Activated naive CD8-positive, alpha-beta T cell treated with anti-CD3 and anti-CD28 coated beads for 36 hours (primary cell): ENCODE measurements at places on chromosomes 16 and 17. TPM values are rescaled to one million over a fixed set of nuclear protein-coding genes. Genes with fewer than 3 reads are reported as not detected.

The KRT9 gene
- not detected for total RNA-seq

The RDM1 gene
- 4.3 TPM for total RNA-seq

The KIF2B gene
- total RNA-seq = not detected

The CAVIN1 gene
- 1.9 TPM for total RNA-seq

The ABCA8 gene
- not detected for total RNA-seq

The METTL22 gene
- total RNA-seq = 25.0 TPM

The MT4 gene
- not detected for total RNA-seq

The TBC1D3E gene
- total RNA-seq = not detected

The C16orf92 gene
- total RNA-seq = not detected

The TBC1D3C gene
- total RNA-seq = 0.91 TPM

The KIFC3 gene
- 1.2 TPM for total RNA-seq

DNA sequence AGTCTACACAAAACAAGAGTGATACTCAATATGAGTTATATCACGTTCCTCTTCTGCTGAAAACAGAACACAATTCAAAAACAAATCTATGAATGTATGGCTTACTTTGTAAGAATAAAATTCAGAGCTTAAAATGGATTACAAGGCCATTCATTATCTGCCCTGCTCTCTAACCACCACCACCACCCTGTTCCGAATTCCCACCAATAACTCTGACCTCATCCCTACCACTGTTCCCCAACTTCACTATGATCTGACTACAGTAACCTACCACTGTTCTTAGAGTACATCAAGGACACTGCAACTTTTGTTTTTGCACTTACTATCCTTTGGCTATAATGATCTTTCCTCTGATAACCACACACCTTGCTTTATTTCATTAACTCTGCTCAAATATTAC is 21.3 kb downstream of the FBXL20 start:
- no peak for DNase-seq

DNA sequence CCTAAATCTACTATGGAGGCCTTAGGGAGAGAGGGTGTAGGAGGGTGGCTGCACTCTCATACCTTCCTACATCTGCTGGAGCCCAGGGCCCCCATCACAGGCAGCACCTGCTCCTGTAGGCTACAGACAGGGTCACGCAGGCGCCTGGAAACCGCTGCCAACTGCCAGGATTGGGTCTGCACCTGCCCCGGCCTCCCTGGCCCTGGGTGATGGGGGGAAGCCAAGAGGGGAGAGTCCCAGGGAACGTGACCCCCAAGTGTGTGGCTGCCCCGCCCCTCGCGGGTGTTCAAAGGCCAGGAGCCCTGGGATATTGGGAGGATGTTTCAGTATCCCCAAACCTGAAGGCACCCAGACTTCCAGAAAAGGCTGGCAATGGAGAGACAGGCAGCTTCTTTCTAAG is 5.6 kb upstream of the TEX19 start:
- DNase-seq = no peak

DNA sequence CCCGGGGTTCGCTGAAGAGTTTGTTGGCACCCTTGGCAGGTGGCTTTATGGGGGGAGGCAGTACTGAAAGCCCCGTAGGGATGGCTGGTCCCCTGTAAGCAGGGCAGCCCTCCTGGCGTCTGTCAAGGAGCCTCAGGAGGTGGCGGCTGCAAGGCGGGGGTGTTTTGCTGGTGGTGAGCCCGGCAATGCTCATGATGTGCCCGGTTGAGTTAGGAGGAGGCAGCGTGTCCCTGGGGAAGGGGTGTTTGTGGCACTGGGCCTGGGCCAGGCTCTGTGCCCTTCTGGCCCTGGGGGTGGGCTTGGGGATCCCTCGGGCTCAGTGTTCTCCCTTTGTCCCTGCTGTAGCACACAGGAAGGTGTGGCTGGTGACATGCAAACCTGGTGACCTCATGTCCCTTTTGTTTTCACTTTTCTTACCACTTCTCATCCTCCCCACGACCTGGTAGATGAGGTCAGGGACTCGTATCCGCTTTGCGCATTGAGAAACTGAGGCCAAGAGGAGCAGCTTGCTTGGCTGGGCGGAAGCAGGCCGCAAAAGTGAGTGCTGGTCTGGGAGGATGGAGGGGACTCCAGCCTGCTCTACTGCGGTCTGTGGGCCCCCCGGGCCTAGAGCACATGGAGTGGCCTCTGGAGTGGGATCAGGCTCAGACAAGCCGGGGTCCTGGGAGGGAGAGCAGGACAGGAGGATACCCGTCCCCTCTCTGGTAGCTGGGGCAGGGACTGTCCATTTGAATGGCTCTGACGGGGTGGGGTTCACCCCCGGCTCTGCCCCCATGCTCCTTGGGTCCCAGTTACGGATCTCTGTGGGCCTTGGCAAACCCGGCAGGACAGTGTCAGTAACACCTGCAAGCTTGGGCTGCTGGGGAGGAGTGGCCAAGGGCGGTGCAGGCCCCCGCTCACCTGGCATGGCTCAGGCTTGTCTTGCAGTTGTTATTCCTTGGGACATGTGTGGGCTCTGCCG is 2.2 kb downstream of the SNN start:
- DNase-seq = peak; percentile 59

GRCh38 chr16:14172200-14172809 is 101.2 kb downstream of the MRTFB start:
- no peak for DNase-seq

GRCh38 chr17:3025421-3026124 is 37.8 kb downstream of the OR1D5 start:
- DNase-seq = no peak

DNA sequence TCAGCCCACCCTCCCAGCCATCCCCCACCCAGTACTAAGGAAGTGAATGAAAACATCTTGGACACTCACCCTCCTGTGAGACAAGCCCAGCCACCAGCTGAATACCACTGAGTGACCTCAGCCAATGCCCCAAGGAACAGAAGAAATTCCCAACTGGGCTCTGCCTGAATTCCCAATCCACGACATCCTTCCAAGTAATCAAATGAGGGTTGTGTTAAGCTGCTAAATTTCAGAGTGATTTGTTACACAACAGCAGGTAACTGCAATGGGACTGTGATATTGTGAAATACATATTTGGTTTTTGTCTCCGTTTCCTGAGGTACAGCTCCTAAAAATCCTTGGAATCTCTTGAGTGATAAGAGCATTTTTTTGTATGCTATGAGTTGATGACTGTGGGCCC is 578.7 kb upstream of the CDH11 start:
- no peak for DNase-seq

GRCh38 chr17:80925688-80926335 is 65.8 kb upstream of the CHMP6 start:
- no peak for DNase-seq

DNA sequence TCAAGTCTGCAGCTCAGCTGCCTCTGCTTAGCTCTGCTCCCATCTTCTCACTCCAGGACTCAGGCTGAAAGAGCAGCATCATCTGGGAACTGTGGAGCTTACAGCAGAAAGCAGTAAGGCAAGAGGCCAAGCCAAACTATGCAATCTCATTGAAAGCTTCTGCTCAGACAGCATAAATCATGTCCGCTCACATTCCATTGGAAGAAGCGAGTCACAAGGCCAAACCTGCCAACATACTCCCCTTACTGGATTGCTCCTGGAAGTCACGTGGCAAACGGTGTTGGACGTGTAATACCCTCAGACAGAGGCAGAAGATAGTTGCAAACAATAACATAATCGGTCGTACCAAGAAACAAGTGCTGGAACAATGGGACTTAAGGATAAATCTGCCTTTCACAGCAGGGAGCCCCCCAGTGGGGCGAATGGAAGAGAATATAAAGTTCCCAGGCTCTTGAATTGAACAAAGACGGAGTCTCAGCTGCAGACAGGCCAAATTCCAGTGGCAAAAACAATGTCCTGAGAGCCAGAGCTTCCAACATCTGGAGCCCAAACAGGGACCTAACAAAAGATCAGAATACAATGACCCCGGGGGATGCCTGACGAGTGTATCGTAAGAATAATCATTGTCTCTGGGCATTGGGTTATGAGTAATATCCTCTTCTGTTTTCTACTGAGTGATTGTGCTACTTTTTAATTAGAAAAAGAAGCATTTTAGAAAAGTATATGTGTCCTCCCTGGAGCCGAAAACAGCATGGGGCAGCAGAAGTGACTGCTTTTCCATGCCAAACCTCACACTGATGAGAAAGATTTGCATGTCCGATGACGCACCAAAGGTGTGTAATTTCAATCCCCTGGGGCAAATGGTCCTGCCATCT is 68.4 kb downstream of the CMC2 start:
- DNase-seq = no peak

DNA sequence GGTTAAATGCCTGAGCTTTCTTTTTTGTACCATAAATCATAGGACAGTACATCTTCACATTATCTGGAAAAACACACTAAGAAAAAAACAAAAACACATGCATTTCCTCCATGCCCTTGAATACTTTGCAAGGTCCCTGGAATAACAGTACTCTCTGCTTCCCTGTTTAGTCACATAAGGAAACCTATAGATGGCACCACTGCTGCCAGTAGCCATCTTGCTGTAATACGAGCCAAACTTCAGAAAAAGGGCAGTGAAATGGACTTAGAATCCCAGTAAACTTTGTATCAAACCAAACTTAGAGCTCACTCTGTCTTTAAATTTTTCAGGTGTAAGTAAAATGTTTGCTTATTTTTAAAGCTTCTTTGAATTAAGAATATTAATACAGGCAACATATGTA is 435.5 kb downstream of the KCNJ2 start:
- no peak for DNase-seq

DNA sequence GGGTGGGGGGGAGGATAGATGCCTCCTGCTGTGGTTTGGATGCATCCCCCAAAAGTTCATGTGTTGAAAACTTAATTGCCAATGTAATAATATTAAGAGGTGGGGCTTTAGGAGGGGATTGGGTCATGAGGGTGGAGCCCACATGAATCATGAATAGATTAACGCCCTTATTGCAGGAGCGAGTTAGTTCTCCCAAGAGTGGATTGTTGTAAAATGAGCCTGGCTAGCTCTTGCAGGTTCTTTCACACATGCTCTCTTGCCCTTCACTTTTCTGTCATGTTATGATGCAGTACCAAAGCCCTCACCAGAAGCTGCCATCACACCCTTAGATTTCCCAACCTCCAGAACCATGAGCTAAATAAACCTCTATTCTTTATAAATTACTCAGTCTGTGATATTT is 52.0 kb downstream of the GINS3 start:
- DNase-seq = no peak

GRCh38 chr16:80317599-80318037 is 223.2 kb upstream of the DYNLRB2 start:
- DNase-seq = no peak

GRCh38 chr17:63525190-63525946 is 2.2 kb downstream of the KCNH6 start:
- no peak for DNase-seq

GRCh38 chr16:26133416-26134093 is 441.8 kb downstream of the HS3ST4 start:
- DNase-seq = no peak

DNA sequence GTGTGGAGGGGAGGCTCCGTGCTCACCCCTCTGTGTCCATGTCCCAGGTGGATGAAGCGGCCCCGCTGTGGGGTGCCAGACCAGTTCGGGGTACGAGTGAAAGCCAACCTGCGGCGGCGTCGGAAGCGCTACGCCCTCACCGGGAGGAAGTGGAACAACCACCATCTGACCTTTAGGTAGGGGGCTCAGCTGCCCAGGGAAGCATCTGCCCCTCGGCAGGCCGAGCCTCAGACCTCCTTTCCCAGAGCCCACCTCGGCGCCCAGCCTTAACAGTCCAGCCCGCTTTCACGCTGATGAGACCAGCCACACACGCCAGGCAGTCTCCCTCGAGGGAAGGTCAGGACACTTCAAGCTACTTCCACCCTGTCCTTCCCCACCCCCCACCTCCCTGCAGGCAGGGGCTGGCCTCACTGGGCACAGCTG is 12.7 kb downstream of the MMP15 start:
- no peak for DNase-seq

DNA sequence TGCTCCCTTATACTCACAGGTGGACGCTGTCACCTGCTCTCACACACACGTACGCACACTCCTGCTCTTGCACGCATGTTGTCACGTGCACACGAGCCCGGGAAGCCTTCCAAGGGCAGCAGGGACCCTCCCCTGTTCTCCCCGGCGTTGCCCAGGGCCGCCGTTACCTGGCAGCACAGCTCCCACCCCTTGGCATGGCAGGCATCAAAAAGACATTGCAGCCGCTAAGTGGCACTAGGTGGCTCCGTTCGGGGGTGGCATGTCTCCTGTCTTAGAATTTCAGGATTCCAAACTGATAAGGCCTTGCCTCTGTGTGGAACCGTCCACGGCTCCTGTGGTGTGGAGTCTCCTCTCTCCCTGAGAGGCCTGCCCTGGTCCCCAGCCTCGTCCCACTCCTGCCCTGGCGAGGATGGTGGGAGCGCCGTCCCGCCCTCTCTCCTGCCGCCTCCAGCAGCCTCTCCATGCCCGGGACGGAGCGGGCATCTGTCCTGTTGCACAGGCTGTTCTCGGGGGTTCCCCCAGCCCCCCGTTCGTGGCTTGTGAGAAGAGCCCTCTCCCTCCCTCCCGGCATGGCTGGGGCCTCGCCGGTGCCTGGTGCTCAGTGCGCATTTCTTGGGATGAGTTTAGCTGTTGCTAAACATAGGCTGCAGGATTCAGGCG is 126.7 kb upstream of the GSE1 start:
- DNase-seq = no peak

- no peak for DNase-seq
These were observed 2.6 kb downstream of the DNAH2 start for GRCh38 chr17:7720125-7720524.
